ENCODE measurements at places on chromosomes 2 and 18.

GRCh38 chr18:35982409-35983114 lies 10.1 kb downstream of the RMP24 start:
- DNase-seq, result no peak

DNA sequence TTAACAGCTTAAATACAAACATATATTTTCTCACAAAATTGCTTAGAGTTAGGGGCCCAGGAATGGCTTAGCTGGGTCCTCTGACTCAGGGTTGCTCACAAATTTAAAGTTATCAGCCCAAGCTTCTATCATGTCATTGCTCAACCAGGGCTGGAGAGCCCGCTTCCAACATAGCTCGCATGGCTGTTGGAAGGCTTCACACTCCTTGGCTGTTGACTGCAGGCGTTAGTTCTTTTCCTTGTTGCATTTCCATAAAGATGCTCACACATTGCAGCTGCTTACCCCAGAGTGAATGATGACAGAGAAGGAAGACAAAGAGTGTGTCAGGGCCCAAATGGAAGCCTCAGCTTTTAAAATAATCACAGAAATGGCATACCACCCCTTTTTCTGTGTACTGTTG lies 62.9 kb upstream of the TFPI start:
- DNase-seq, result no peak

DNA sequence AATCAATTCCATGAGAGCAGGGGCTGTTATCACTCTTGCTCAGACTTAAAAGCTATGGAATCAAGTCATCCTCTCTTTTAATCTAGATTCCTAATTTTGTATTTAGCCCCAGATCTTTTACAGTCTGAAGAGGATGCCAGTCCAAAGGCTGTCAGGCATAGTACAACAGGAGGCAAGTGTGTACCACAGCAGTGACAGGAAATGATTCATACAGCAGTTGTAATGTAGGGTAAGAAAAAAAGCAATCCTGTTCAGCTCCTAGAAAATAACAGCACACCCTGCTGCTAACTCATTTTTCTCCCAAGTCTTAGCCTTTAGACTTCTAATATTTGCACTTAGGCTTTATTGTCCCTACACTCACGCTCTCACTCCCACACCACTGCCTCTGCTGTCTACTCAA lies 127.8 kb upstream of the SYT4 start:
- no peak for DNase-seq

DNA sequence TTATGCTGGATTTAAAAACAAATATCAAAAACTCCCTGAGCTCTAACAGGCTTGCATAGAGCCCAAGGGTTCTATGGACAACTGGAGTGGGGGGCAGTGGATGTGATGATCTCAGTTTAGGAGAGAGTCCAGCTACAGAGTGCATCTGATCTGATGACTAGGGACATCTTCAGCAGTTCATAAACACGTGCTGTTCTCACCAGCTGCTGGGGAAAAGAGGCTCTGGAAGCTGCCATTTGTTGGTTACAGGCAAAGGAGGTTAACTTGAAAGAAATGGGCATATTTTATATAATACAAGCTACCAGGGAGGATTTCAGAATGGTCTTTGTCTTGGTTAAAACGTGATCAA lies 36.0 kb upstream of the ZNF396 start:
- DNase-seq, result no peak

DNA sequence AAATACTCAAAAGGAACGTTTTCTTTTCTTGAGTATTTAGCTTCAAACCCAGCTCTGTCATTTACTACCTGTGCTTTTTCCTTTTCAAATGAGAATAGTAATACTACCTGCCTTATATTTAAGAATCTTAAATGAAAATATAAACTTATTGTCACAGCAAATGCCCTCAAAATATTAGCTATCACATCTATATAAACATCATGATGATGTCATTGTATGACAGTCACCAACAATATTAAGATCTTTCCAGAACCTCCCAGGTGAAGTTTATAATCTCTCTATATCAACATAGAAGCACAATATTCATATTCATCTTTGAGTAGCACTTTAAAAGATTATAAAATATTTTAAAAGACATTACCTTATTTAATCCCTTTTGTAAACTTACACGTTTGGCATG lies 92.2 kb downstream of the DOK6 start:
- DNase-seq, result no peak

- DNase-seq, result peak; percentile 11
These were observed 1.8 kb upstream of the MERTK start for GRCh38 chr2:111896576-111896975.

GRCh38 chr2:240561325-240561971 lies 1.3 kb downstream of the DUSP28 start:
- DNase-seq, result no peak

GRCh38 chr2:76281156-76281841 lies 570.6 kb upstream of the GCFC2 start:
- DNase-seq, result no peak

DNA sequence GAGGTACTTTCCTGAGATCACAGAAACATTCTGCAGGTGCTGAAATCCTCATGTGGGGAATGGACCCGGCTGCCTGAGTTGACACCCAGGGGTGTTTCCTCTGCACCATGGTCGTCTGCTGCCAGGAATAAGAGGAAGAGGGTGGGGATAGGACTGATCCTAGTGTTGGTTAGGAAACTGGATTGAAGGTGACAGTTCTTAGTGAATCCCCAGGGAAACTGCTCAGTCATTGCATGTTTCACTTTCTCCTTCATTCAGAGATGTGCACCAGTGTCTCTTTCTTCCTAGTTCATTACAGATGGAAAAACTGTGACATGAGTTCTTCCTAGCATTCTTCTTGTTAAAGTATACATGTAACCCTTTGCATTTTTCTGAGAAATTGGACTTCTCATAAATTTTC lies 294.3 kb downstream of the PTGR3 start:
- DNase-seq, result no peak

- DNase-seq, result no peak
These were observed 160.0 kb downstream of the NDUFA10 start for GRCh38 chr2:239865059-239865639.

DNA sequence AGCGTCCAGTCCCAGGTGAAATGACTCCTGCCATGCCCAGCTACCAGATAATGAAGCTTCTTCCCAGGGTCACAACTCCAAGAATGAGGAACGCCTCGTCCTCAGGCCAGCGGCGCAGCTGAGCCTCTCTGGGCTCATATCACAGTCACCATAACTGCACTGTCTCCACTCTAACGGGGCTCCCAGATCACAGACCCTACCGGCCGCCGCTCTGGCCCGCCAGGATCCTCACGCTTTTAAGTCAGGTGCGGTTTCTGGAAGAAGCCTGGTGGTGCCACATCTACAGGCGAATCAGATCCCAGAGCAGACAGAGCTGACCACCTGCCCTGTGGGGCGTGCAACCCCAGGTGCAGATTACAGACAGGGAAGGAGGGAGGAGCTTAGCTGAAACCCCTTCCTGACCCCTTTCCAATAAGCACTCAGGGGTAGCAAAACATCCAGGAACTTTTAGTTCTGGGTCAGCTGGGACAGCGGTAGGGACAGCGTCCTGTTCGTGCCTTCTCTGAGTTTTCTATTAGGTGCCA lies 3.7 kb upstream of the ACKR3 start:
- no peak for DNase-seq

DNA sequence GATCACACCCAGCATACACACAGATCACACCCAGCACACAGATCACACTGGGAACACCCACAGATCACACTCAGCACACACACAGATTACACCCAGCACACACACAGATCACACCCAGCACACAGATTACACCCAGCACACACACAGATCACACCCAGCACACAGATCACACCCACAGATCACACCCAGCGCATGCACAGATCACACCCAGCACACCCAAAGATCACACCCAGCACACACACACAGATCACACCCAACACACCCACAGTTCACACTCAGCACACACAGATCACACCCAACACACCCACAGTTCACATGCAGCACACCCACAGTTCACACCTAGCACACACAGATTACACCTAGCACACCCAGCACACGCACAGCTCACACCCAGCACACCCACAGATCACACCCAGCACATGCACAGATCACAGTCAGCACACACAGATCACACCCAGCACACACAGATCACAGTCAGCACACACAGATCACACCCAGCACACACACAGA lies 117.6 kb downstream of the DYSF start:
- no peak for DNase-seq

DNA sequence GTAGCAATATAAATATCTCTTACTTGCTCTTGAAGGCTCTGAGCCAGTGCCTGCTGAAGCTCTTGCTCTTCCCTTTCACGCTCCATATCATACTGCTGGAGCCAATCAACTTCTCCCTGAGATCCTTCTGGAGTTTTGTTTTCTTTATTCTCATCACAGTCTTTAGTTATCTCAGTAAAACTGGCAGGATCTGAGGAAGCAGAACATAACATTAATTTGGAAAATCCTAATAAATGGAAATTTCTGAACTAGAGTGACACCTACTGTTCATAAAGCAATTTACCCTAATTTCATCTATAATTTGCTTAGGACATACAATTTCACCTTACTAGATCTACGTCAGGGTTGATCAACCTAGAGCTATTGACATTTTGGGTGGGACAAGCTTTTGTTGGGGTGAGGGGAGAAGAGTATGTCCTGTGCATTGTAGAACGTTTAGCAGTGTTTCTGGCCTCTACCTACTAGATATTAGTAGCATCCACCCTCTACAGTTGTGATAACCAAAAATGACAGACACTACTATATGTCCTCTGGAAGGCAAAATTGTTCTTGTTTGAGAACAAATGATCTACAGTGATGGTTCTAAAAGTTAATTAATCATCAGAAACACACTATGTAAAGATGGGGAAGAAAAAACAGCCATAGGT lies 47.2 kb downstream of the VIL1 start:
- DNase-seq, result peak; percentile 26

Measured in NCI-H1417 (cell line).